Epithelial cell of proximal tubule (primary cell): ENCODE measurements at places on chromosomes 7 and 10.

GRCh38 chr7:117412946-117413559 lies 14.2 kb downstream of the ASZ1 start:
- DNase-seq: no peak

DNA sequence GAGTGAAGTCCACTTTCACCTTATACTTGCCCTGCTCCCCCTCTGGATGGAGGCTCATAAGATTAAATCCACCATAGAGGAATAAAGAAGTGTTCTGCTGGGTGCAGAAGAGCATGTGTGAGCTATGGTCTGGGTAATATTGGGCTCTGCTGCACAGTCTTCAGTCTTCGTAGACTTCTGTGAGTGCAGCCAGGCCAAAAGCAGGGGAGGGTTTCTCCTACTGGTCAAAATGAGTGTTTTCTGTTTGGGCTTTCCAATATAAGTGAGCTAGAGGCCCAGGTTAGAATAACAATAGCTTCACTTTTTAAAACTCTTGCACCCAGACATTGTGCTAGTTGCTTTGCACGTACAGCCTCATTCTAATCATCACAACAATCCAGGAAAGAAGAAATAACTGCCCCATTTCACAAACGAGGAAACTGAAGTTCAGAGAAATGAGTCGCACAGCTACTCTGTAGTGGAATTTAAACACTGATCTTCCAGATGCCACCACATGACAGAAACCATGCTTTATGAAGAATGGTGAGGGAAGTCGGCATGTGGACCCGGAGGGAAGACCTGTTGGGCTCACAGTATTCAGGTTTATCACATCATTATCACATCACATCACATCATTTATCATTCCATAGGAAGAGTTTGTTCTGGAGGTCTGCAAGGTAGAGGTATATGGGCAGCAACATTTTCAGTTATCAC lies 23.8 kb upstream of the MSMB start:
- DNase-seq: no peak

DNA sequence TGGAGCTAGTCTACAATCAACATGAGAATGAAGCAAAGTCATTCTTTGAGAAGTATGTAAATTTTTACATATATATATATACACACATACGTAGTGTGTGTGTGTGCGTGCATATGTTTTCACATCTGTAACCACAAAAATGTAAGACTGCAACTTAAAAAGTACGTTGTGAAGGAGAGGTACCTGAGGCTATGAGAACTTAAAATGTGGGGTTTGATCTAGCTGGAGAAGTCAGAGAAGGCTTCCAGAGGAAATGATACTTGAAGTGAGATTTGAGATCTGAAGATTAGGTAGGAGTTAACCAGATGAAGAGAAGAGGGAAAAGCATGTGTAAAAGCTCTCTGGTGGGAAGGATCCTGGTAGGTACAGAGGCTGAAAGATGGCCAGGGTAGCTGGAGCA lies 5.8 kb downstream of the TAF5 start:
- no peak for DNase-seq

- no peak for DNase-seq
These were observed 57.1 kb downstream of the LRRTM3 start for GRCh38 chr10:66982792-66983474.

DNA sequence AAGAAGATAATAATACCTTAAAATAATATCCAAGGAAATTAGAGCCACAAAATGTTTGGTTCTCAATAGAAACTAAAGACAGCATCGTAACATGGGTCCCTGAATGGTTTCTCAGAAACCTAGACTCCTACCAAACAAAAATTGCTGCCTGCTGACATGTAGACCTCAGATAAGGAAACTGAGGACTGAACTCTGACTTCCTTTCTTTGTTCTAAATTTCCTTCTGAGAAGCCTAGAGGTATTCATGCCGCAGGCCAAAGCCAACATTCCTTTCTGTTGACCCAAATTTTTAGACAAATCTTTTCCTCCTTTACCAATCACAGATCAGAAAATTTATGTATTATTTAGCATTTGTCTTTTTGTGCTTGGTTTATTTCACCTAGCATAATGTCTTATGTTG lies 816.7 kb upstream of the PHF14 start:
- DNase-seq: no peak

DNA sequence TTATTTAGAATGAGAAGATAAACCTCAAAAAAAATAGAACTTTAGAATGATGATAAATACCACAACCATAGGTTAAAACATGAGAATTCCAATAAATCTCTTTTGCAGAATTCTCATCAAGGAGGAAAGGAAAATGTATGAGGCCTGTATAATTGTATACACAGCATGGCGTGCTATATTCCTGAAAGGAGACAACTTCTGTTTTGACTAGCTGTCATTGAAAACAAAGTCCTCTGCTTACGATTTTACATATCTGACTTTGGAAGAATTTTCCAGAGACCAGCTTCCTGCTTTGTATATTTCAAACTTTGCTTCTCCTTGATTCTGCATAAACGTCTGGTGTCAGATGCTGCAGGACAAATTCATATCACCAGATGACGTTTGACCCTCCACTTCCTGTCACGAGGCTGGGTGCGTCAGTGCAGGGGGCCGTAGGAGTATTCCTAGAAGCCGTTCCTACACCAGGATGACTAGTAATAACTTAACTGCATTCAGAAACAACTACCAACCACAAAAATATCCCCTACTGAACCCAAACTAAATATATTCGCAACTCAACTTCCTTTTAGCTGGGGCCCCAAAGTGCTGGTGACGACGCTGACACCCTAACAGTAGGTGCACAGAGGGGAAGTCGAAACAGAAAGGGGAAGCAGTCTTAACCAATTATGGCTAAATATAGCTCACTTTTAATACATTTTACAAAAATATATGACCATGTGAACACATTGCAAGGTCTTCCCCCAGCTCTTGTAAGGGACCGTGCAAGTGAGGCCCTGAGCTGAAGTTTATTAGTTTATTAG lies 178.6 kb upstream of the INHBA start:
- DNase-seq: no peak

DNA sequence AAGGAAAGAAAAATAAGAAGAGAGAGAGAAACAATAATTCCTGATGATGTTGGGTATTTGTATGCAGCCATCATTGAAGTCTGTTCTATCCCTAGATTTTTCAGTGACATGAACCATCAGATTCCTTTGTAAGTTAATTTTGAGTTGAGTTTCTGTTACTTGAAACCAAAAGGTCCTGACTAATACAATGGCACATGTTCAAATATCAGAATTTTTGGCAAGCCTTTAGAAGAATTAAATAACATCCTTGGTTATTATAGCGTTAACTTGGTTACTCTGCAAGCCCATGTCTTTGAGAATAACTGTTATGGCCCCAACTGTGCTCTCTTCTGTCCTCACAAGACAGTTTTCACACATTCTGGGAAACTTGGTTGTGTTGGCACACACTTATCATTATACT lies 66.5 kb downstream of the SYPL1 start:
- DNase-seq: no peak

DNA sequence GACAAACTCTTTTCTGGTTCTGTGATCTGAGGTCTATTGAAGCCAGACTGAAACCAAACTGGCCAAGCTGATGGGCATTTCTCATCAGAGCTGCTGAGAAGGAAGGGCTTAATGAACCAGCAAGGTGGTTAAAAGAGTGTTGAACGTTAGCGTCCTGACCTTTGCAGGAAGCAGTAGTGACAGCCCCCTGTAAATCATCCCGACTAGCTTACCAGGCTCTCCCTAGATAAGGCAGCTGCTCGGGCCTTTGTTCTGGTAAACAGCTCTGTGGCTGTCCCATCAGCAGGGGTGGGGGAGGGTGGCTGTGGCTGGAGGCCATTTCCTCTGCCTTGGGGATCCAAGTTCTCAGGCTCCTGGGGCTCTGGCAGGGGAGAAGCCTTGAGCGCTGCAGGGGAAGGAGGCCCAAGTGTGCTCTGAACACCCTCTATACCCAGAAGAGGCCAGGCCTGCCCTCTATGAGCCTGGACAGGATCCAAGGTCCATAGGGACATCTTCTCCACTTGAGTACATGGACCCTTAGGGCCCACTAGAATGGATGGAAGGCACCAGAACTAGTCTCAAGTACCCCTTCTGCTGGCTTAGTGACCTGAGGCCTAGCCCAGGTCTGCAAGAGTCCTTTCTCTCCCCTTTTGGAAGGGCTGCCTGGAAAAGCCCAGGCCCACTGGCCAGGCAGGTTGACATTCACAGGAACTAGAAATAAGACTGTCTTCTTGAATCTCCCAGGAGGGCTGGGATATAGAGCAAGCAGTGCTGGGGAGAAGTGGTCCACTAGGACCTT lies 134.6 kb downstream of the ARHGAP22 start:
- DNase-seq: no peak

DNA sequence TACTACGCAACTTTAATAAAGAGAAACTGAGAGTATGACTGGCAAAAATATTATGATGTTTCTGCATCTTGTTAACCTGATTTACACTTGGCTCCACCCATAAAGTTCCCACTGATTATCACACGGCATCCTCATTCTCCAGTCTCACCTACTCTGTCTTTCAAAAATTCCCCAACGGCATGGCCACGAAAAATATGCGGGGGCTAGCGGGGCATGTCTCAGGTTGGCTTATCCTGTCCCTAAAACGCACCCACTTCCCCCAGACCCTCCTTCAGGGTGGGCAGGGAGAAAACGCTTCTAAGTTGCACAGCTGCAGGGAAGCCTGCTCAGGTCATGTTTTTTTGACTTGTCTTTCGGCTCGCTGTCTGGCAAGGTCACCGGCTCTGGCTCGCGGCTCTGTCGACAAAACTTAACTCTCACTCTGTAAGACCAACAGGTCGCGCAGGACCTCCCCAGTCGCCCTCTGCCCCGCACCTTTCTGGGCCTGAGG lies 3.8 kb downstream of the CDK6 start:
- DNase-seq: no peak

GRCh38 chr7:124857672-124858235 lies 71.9 kb downstream of the POT1 start:
- no peak for DNase-seq

DNA sequence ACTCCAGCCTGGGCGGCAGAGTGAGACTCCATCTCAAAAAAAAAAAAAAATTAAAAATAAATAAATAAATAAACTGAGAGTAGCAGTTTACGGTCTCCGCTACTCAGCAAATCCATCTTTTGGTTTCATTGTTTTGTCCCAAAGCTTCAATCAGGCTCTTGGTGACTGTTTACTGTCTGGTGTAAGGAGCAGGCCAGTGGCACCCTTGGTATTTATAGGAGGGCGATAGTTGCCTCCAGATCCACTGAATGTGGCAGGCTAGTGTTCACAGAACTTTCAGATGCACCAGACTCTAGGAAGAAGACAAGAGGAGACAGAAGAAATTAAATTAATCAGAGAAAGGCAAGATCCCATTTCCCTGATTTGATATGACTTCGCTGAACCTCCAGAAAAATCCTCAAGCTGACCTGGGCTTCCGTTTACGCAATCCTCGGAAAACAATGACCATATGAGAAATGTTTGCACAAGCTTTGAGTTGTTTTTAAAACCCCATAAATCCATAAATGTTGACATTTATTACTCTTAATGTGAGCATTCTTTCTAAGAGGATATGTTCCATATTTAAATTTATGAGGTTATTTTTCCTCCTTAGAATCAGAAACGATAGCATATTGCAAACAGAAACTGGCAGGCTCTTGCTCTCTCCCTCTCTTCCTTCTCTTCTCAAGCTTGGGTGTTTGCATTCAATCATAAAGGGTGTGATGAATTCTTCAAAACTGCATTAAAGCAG lies 7.1 kb upstream of the MUC3A start:
- no peak for DNase-seq

- no peak for DNase-seq
These were observed 16.4 kb upstream of the C10orf105 start for GRCh38 chr10:71735709-71736569.

- no peak for DNase-seq
These were observed 108.9 kb downstream of the UNCX start for GRCh38 chr7:1341361-1342089.

GRCh38 chr7:77354914-77355313 lies 61.2 kb downstream of the GSAP start:
- DNase-seq: no peak
